Fibroblast of gingiva (primary cell): ENCODE measurements at places on chromosomes 3 and 15.

- DNase-seq: peak; percentile 96
Measured at GRCh38 chr3:105970283-105970682, 101.5 kb upstream of the CBLB start.

DNA sequence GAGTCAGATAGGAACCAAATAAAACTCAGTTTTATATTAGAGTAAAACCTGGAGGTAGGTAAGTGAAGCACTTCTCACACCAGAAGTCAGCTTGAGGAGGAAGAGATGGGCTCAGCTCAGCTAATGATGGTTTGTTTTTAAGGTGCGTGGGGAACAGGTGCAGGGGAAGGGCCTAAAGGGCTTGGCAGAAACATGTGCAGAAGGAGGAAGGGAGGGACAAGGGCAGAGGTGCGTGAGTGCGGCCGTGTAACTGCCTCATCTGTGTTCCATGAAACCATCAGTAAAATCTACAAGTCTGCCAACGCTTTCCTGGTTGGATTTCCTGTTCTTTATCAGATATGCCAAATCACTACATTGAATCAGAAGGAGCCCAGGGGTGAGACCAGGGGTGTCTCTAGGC is 19.9 kb downstream of the FYCO1 start:
- DNase-seq: no peak

DNA sequence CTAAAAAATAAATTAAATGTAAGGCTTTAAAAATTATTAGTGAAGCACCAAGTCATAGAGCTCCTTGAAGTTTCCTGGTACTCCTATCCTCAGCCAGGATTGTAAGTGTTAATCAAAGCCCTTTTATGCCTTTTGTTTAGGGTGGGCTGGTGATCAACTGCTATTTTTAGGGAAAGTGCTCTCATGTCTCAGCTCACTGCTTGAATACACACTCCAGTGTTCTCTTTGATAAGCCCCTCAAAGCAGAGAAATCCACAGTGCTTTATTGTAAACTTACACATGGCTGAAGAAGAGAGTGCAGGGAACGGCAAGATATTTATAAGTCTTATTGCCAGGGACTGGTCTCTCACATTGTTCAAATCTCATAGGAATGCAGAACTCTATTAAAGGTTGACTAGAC is 156.4 kb upstream of the AZI2 start:
- DNase-seq: no peak

DNA sequence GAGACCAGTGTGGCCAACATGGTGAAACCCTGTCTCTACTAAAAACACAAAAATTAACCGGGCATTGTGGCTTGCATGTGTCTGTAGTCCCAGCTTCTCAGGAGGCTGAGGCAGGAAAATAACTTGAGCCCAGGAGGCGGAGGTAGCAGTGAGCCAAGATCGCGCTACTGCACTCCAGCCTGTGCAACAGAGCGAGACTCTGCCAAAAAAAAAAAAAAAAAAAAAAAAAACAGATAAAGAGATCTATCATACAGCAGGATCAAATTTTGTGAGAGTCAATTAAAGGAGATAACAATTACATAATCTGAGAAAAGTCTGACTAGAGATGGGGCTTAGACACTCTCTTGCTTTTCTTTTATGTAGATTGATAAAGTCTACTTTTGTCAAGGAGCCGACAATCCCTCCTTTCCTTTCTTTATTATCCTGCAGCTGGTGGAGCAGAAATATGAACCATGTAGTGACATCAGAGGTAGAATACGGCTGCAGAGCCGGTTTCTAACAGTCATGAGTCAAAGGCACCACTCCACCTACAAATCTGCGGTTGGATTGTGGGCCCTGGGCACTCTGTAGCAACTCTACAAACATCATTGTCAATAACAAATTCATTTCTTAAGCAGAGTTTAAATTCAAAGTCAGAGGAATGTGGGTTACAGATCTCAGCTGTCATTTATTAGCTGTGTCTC is 9.0 kb downstream of the C2CD4A start:
- peak; percentile 39 for DNase-seq

- no peak for DNase-seq
Measured at GRCh38 chr15:88938802-88939485, 25.8 kb upstream of the MFGE8 start.

DNA sequence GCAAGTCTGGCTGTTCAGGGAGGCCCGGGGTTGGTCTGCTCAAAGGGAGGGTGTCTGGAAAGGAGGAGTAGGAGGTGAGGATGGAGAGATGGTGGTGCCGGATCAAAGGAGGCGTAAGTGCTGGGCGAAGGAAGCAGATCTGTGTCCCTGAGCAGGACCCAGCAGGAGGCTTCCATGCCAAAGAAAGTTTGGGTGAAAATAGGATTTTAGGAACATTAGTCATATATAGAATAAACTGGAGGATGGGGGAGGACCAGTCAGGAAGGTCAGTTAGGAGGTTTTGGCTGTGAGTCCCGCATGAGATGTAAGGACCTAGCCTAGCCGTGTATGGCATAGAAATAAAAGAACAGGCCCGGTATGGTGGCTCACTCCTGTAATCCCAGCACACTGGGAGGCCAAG is 28.6 kb upstream of the VPS8 start:
- DNase-seq: no peak

DNA sequence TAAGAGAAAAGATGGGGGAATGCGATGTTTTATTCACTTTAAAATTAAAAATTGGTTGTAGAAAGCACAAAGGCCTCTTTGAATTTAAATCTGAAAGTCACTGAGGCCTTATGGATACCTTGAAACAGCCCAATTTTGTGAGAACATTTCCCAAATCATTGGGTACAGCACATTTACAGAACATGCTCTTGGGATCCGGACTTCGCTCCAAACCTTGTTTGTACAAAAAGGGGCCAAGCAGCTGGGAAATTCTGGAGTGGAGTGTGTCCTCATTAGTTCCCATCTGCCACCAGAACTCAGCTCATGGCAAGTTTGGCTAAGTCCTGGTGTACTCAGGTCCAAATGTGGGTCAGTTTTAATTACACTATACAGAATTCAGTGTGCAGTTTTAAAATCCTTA is 254.2 kb downstream of the ZBTB20 start:
- DNase-seq: no peak

DNA sequence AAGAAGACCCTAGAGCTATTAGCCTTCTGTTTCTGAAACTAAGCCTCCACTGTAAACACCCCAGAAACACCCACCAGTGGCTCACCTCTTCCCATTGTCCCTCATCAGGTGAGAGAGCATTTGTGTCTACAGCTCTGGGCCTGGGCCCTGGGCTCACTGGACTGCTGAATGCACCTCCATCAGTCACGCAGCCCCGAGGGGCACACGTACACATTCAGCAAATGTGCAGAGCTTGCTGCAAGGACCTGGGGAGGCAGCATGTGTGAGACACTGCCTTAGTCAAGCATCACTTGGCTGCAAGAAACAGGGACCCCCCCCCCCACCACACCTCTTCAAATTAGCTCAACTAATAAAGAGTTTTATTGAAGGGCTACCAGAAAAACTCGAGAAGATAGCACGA is 29.0 kb downstream of the MRPL46 start:
- DNase-seq: no peak

DNA sequence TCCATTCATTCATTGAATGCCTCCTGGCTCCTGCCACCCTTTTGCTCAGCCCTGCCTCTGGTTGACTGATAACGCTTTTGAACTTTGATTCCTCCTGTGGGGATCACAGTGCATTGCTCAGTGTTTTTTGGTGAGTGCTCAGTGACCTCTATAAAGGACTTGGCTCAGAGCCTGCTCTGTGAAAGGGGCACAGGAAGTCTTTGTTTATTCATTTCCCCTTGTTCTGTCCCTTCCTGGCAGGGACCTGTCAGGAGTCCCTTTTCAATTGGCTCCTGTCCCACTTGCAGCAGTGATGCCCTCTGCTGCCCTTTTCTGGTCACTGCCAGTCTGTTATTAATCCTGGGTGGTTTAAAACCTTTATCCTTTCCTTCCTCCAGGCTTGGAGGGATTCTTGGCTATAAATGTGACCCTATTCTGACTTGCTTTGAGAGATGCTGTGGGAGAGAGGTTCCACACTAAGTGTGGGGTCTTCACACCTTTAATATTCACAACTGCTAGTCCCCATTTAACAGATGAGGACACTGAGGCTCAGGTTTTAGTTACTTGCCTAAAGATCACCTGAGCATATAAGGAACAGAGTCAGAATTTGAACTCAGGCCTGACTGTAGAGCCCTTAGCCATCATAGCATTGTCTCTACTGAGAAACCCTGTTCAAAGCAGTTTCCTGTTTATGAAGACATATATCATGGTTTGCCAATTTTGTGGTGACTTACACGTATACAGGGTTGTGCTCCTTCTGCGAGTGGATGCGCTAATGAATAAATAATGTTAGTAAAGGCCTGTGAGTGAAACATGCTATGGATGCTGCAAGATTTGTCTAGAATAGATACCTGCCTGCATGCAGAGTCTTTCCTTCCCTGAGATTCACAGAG is 23.2 kb upstream of the TATDN2 start:
- DNase-seq: peak; percentile 74

DNA sequence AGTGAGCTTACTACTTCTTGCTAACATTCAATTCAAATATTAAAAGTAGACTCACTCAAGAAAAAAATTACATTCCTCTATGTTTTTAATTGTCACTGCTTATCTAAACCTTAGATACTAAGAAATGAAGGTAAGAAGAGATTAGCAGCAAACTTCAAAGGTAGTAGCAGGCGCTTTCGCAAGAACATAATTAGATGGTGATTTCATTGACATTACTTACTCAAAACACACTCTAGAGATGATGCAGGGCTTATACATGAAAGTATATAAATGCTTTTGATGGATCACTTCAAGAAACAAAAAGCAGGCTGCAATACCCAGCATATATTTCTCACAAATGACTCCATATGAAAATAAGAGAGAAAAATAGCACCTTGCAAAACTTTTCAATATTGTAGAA is 86.8 kb downstream of the FSIP1 start:
- DNase-seq: no peak

- peak; percentile 48 for DNase-seq
Measured at GRCh38 chr3:135992072-135992471, 26.5 kb downstream of the PPP2R3A start.

DNA sequence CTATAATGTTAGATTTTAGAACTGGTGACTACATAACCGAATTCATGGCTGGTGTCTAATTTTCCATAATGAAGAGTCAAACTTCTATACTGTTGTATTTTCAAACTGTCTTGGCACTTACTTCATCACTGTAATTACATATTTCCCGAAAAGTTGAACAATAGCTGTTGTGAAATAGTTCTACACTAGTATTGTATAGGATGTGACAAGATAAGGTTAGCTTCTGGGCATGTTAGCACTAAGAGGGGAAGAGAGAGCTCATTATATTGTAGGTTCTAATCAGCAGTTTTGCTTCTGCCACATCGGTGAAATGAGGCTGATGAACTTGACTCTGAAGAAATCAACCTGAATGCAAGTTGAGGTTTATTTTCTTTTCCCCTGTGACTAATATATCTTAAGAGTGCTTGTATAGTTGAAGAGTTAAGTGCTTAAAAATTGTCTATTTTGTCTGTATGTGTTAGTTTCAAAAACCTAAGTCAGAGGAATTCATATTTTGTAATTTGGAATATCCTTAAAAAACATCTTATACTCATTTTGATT is 8.9 kb downstream of the GYG1 start:
- DNase-seq: no peak

- no peak for DNase-seq
Measured at GRCh38 chr3:48275287-48276027, 34.6 kb downstream of the ZNF589 start.

DNA sequence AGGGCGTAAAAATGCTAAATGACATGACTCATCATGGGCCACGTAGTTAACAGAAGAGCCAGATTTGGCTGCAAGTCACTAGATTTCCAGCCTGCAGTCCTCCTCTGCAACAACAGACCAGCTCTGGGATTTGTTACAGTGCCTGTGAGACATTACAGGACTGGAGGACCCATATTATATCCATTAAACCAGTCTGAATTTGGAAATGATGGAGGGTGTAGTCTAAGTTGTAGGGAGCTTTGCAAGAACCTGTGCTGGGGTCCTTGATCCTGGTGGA is 10.8 kb downstream of the ZNF774 start:
- peak; percentile 83 for DNase-seq
